ENCODE measurements at places on chromosomes 12 and 14. TPM values are rescaled to one million over a fixed set of nuclear protein-coding genes. Genes with fewer than 3 reads are reported as not detected.

- peaks cover 10% of the 10 kb centered on the region for H3K27me3 ChIP-seq
- no peaks in the 10 kb centered on the region for H3K36me3 ChIP-seq
- no peak for DNase-seq
- no peak within 1 kb of the TSS for H3K4me3 ChIP-seq
These were observed at the start of gene CD163 for GRCh38 chr12:7503686-7504415. Gene CD163 (minus strand): TSS chr12:7503777. CDS start chr12:7503690, 87 bp downstream.

DNA sequence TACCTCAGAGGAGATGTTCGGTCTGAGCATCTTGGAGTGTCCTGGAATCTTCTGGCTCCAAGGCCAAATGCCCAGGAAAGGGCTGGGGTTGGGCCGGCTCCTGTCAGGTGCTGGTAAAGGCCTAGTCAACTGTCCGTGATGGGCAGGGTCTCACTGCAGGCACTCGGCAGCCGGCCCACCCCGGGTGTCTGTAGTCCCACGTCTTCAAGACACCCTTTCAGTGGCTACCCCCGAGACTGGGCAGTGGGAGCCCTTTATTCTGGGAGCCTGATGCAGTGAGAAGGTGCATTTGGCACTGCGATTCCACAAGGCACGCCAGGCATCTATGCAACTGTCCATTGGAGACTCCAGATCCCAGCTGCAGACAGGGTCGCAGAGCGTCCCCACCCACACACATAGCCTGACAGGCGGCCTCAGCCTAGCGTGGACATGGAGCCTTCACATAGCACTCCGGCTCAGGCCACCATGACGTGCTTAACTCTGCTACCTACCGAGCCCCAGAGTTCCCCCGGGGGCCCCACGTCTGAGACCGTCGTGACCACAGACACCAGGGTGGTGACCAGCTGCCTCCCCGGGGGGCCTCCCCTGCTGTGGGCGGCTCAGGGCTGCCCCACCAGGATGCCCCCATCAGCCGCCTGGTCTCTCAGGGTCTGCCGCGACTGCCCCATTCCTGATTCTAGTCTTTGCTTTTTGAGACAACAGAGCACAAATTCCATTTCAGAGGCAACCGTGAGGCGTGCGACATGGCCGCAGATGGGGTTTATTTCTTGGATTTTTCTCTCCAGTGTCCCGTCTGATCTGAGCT lies 331.8 kb upstream of the SFSWAP start:
- H3K4me3 ChIP-seq = no peak overlapping the region
- H3K36me3 ChIP-seq = no peaks in the 10 kb centered on the region
- H3K27me3 ChIP-seq = peaks cover 5% of the 10 kb centered on the region
- no peak overlapping the region for H3K27ac ChIP-seq
- H3K4me1 ChIP-seq = no peaks in the 10 kb centered on the region

- peaks cover 68% of the 10 kb centered on the region for H3K4me1 ChIP-seq
- H3K27me3 ChIP-seq = no peaks in the 10 kb centered on the region
- H3K27ac ChIP-seq = peak overlapping the region; percentile 74
- DNase-seq = no peak
- H3K36me3 ChIP-seq = peaks cover 40% of the 10 kb centered on the region
These were observed 4.0 kb downstream of the CPSF6 start for GRCh38 chr12:69243099-69244084.

DNA sequence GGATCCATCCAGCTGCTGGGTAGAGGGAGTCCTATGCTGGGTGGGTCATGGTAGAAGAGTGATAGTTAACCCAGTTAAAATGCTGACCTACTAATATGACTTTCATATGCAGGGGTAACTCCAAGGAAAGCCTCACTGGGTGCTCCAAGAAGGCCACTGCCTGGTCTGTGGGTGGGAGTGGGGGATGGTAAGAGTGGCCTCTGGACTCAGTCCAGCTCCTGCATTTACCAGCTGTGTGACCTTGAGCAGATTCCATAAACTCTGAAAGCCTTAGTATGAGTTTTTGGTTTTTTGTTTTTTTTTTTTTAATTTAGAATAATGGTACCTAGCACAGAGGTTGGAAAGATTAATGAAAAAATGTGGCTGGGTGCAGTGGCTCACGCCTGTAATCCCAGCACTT lies 51.6 kb downstream of the ARF6 start:
- peaks cover 14% of the 10 kb centered on the region for H3K36me3 ChIP-seq
- H3K4me1 ChIP-seq = peaks cover 71% of the 10 kb centered on the region
- H3K27ac ChIP-seq = no peak overlapping the region
- no peaks in the 10 kb centered on the region for H3K27me3 ChIP-seq
- no peak overlapping the region for H3K4me3 ChIP-seq

- H3K36me3 ChIP-seq = no peaks in the 10 kb centered on the region
- DNase-seq = no peak
- H3K4me1 ChIP-seq = peaks cover 33% of the 10 kb centered on the region
- peaks cover 2% of the 10 kb centered on the region for H3K27me3 ChIP-seq
- H3K27ac ChIP-seq = no peak overlapping the region
These were observed 8.5 kb upstream of the IL26 start for GRCh38 chr12:68234140-68234539.

DNA sequence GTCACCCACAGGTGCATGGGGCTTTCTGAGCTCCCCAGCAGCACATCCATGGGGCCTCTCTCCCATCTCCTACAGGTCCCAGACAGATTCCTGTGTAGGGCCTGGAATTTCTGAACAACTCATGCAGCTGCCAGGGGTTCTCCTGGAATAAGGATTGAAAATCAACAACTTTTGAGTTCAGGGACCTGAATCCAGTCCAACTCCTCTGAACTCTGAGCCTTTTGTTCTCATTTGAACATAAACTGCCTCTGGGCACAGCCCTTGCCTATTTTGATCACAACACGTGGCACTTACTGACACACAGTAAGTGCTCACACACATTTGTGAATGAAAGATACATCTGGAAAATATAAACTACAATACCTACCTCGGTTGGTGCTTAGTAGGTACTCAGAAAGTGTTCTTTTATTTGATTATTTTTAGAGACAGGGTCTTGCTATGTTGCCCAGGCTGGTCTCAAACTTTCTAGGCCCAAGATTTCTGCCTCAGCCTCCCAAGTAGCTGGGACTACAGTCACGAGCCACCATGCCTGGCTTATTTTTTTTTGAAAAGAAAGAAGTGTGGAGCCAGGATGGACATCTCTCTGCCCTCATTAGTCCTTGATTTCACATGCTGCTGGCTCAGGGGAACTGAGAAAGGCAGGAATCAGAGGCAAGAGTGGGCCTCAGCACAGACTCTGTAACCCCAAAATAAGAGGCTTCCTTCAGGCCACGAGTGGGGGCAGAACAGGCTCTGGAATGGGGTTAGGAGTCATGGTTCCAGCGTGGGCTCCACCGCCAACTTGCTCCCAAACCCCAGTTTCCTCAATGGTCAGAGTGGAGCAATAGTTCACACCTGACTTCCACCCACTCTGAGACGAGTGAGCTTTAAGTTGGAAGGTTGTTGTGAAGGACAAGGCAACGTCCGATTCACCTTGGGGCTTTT lies 27.0 kb downstream of the SYNE3 start:
- no peak overlapping the region for H3K27ac ChIP-seq
- no peak overlapping the region for H3K4me3 ChIP-seq
- no peak for DNase-seq
- peaks cover 16% of the 10 kb centered on the region for H3K36me3 ChIP-seq
- peaks cover 21% of the 10 kb centered on the region for H3K4me1 ChIP-seq

GRCh38 chr12:109170324-109170723 lies 53.9 kb downstream of the ACACB start:
- no peaks in the 10 kb centered on the region for H3K4me1 ChIP-seq
- DNase-seq = no peak
- H3K27ac ChIP-seq = no peak overlapping the region
- H3K4me3 ChIP-seq = no peak overlapping the region
- H3K36me3 ChIP-seq = peaks cover 42% of the 10 kb centered on the region
- H3K27me3 ChIP-seq = no peaks in the 10 kb centered on the region

- DNase-seq = peak; percentile 49
- peaks cover 12% of the 10 kb centered on the region for H3K27me3 ChIP-seq
- H3K4me1 ChIP-seq = peaks cover 7% of the 10 kb centered on the region
- no peak overlapping the region for H3K27ac ChIP-seq
These were observed 127.7 kb upstream of the CAND1 start for GRCh38 chr12:67141296-67142018.

GRCh38 chr12:102876883-102877282 lies 40.2 kb downstream of the PAH start:
- H3K27ac ChIP-seq = no peak overlapping the region
- H3K4me3 ChIP-seq = no peak overlapping the region
- peaks cover 9% of the 10 kb centered on the region for H3K27me3 ChIP-seq
- H3K36me3 ChIP-seq = no peaks in the 10 kb centered on the region

GRCh38 chr12:122730215-122731014 lies at the start of gene HCAR1:
Gene HCAR1 (minus strand): TSS chr12:122730844. CDS start chr12:122730339, 505 bp downstream.
- H3K4me3 ChIP-seq = peak within 1 kb of the TSS; percentile 60
- no peaks in the 10 kb centered on the region for H3K27me3 ChIP-seq
- DNase-seq = peak; percentile 85
- no peaks in the 10 kb centered on the region for H3K36me3 ChIP-seq
- H3K4me1 ChIP-seq = peaks cover 76% of the 10 kb centered on the region
- H3K27ac ChIP-seq = peak within 1 kb of the TSS; percentile 73

DNA sequence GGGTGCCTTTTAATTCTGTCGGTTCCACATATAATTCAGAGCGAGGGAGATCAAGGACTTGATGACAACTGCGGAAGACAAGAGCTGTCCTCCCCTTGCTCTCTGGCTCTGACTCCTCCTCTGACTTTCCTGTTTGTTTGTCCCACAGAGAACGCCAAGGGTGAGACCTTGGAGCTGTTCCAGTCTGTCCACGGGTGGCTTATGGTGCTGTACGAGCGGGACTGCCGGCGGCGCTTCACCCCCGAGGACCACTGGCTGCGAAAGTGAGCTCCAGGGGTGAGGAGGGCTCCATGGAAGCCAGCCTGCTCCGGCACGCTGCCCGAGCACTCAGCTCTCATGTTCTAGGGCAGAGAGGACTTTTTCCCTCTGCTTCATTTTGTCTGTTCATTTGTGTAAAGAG lies 32.8 kb downstream of the UBE3B start:
- H3K4me1 ChIP-seq = no peaks in the 10 kb centered on the region
- H3K27me3 ChIP-seq = no peaks in the 10 kb centered on the region
- DNase-seq = no peak
- no peak overlapping the region for H3K27ac ChIP-seq
- peaks cover 42% of the 10 kb centered on the region for H3K36me3 ChIP-seq

- H3K4me3 ChIP-seq = no peak overlapping the region
- H3K36me3 ChIP-seq = no peaks in the 10 kb centered on the region
- H3K27ac ChIP-seq = no peak overlapping the region
- H3K27me3 ChIP-seq = peaks cover 4% of the 10 kb centered on the region
- peaks cover 4% of the 10 kb centered on the region for H3K4me1 ChIP-seq
- no peak for DNase-seq
These were observed 21.5 kb downstream of the LLPH start for GRCh38 chr12:66109056-66109455.

GRCh38 chr14:68580096-68580645 lies 212.7 kb downstream of the ZFP36L1 start:
- H3K36me3 ChIP-seq = peaks cover 3% of the 10 kb centered on the region
- H3K4me1 ChIP-seq = no peaks in the 10 kb centered on the region
- H3K4me3 ChIP-seq = no peak overlapping the region
- DNase-seq = no peak
- no peaks in the 10 kb centered on the region for H3K27me3 ChIP-seq
- no peak overlapping the region for H3K27ac ChIP-seq

DNA sequence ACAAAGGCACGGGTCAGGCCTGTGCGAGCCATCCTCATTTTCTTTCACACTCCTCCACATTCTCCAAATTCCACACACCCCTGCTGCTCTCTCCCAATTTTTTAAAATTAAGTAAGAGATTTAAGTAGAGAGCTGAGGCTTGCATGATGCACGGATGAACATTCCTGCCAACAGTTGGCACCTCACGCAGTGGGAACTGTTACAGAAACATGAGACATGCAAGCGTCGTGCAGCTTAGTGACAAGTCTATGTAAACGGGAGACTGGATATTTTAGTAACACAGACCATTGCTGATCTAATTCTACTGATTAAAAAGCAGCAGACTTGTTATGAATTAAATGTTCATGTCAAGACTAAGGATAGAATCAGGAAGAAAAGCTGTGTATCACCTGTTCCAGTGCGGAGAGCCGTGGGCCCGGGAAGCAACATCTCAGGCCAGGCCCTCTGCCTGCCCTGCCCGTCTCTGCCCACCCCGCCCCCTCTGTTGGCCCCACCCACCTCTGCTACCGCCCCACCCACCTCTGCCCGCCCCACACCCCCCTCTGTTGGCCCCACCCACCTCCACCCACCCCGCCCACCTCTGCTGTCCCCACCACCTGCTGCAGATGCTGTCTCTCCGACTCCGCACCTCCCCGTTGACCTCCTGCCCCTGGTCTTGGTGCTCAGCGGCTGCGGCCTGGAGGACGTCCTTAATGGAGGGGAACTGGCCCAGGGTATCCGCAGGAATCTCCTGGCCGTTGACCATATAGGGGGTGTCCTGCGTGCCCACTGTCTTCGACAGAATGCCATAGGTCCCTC lies 21.2 kb downstream of the GOLGA3 start:
- peaks cover 25% of the 10 kb centered on the region for H3K4me1 ChIP-seq
- H3K4me3 ChIP-seq = no peak overlapping the region
- H3K27ac ChIP-seq = no peak overlapping the region

Gene CELA1
- not detected for total RNA-seq

Gene C12orf54
- total RNA-seq = not detected

Gene SRGAP1
- 0.02 TPM for total RNA-seq

Gene LMNTD1
- not detected for total RNA-seq

Gene FKBP11
- total RNA-seq = 56.8 TPM

Gene RNASE7
- not detected for total RNA-seq

Gene AGAP2
- 28.0 TPM for total RNA-seq

Gene NFATC4
- 0.30 TPM for total RNA-seq

Gene KCNC2
- not detected for total RNA-seq

All from activated CD4-positive, alpha-beta T cell treated with anti-CD3 and anti-CD28 coated beads for 36 hours (primary cell).